Renal pelvis (tissue), 12 donors: ENCODE measurements at places on chromosomes 4 and X.

- no peak for DNase-seq
These were observed 116.1 kb downstream of the CNKSR2 start for GRCh38 chrX:21490341-21490740.

- no peak for DNase-seq
These were observed 24.6 kb upstream of the TBL1X start for GRCh38 chrX:9440116-9440844.

DNA sequence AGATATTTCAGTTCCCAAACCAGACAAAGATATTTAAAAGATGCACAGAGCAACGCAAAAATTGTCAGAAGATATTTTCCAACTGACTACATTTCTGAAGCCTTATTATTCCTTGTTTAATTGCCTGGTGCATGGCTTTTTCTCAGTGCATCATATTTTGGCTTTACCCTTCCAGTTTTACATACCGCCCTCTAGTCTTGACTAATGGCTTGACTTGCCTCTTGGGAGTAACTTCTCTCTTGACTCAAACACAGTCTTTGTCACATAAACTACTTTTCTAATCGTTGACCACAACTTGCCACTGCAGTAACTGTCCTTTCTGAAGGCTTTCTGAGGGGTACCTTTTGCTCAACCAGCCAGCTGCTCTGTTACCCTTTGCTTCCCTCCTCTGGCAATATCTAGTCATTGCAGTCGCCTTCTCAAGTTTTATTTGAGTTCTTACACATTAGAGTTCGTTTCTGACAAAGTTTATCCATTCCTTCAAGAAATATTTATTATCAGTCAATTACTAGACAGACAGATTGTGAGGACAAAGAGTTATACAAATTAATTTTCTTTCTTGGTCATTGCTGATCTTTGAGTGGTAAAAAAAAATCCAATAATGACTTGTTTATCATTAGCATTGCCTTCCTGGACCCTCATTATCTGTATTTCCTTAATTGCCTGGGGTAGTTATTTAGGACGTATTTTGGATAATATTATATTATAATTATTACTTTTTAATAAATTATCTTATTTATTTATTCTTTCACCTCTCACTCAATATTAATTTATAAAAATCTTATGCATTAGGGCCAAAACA lies 506.9 kb upstream of the PCDH10 start:
- peak; percentile 35 for DNase-seq

DNA sequence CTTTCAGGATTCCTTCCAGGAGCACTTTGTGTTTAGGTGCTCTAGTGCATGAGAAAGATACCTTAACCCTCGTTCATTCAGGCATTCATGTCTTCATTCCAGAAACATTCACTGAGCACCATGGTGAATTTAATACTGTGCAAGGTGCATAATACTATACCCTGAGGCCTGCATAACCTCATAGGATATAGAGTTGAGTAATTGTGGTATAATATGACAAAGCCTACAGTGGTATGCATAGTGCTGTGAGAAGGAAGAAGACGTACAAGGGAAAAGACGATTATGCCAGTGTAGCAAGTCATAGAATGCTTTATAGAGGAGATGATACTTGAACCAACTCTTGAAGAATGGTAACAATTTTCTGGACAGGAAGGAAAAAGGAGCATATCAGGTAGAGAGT lies 34.3 kb downstream of the MTM1 start:
- DNase-seq: no peak

- no peak for DNase-seq
These were observed 568.0 kb downstream of the IL1RAPL1 start for GRCh38 chrX:29155286-29155685.

GRCh38 chr4:89558147-89558546 lies 250.5 kb upstream of the GPRIN3 start:
- no peak for DNase-seq

DNA sequence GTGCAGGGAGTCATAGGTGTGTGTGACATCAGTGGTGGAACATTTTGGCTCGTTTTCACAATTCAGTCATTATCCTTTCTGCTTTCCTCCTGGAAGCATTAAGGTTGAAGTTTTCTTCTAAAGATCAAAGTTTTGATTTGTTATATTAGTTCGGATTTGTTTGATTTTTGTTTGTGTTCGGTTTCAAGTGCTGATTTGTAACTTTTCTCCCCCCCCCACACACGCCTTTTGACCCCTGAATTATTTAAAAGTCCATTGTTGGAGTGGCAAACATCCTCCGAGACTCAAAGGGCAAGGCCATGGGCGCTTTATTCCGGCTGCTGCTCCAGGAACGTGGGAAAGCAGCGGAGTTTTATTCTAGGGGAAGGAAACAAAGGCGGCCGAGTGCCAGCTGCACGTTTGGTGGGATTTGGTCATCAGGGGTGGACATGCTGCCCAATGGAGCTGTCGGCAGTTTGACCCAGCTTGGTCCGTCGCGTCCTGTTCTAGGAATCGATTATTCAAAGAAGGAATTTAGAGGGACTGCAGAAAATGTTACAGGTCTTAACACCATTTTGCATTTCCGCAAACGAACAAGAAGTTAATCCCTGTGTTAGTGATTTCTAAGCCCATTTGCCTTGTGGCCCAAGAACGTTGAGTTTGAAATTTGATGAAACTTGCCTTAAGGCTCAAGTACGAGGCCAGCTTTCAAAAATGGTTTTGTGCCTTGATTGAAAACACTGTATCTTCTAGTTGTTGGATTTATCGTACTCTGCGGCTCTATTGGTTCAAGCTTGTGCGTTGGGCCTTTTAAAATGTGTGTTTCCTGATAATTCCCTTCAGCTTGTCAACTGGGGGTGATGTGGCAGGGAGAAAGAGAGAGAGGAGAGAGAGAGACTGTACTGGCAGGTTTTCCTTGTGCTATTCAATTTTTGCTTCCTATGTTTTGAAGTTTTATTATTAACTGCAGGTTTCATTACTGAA lies 565 bp upstream of the ZNF41 start:
- DNase-seq: no peak

GRCh38 chrX:10156199-10157031 lies at the start of gene CLCN4:
CLCN4 (plus strand) TSS chrX:10156975; CDS start chrX:10185033, 28,058 bp downstream.
- no peak for DNase-seq

GRCh38 chr4:128725405-128726055 lies 84.0 kb upstream of the JADE1 start:
- no peak for DNase-seq

GRCh38 chr4:17218786-17219185 lies 293.1 kb downstream of the QDPR start:
- no peak for DNase-seq

DNA sequence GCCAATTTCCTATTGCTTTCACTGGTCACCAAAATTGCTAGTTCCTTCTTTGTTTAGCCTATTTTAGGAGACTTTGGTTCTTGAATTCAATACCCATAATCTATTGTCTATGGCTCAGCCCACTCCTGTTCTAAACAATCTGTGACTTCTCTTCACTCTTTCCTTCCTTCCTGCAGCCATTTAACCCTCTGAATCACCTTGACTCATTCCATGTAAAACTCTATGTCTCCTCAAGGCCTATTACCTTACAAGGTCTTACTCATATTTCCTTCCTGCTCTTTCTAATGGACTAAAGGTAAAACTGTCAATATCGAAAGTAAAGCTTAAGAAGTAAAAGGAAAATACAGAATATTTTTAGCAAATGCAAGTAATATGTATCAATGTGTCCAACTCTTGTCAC lies 301.6 kb downstream of the ARHGAP24 start:
- no peak for DNase-seq

DNA sequence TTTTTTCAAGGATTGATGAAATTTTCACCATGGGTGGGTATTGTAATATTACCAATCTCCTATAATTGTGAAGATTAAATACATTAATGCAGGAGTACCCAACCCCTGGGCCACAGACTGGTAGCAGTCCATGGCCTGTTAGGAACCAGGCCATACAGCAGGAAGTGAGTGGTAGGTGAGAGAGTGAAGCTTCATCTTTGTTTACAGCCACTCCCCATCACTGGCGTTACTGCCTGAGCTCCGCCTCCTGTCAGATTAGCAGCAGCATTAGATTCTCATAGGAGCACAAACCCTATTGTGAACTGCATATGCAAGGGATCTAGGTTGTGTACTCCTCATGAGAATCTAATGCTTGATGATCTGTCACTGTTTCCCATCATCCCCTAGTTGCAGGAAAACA lies 15.1 kb downstream of the RAPGEF2 start:
- DNase-seq: no peak

- DNase-seq: no peak
These were observed 258.9 kb downstream of the TENM3 start for GRCh38 chr4:182502064-182502463.

DNA sequence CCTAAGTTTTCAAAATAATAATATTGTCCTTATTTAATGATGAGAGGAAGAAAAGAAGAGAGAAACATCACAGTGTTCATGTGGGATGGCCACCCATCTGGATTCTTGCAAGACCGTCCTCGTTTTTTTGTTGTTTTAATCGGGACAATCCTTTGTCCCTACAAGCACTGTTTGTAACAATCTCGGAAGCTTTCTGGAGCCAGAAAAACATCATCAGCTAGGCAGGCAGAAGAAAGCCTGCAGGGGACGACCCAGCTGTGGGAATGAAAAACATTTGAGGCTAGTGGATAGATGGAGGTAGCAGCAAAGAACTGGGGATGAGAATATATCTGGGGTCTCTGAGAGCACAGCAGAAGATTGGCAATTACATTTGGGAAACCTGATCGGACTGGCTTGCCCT lies 105.6 kb downstream of the DKK2 start:
- DNase-seq: no peak

- DNase-seq: no peak
These were observed 2.5 kb upstream of the BRWD3 start for GRCh38 chrX:80812176-80812575.

GRCh38 chr4:155241664-155242063 lies 33.2 kb downstream of the NPY2R start:
- no peak for DNase-seq

DNA sequence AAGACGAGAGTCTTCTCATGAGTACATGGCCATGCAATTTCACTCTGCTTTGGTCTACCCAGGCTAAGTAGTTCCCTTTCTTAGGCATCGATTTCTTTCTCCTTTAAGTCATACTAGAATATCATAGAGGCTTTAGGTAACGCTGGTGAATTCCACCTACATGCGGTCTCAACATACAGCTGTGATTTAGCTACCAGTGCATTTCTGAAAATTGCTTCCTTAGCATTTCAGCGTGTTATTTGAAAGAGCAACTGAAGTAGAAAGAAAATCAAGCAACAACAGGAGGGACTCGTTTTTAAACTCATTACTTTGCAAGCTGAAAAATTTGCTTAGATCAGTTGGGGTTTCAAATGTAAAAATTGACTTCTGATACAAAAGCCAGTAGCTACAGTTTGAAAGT lies 48.1 kb upstream of the RASGEF1B start:
- no peak for DNase-seq

- no peak for DNase-seq
These were observed 22.0 kb downstream of the FLNA start for GRCh38 chrX:154352466-154352865.

- no peak for DNase-seq
These were observed 123.9 kb upstream of the TECRL start for GRCh38 chr4:64533159-64533558.
